CD8-positive, alpha-beta memory T cell (primary cell): ENCODE measurements at places on chromosomes 2 and 18. TPM values are rescaled to one million over a fixed set of nuclear protein-coding genes. Genes with fewer than 3 reads are reported as not detected.

- no peak for DNase-seq
Observed at GRCh38 chr2:198499539-198499938, 695.1 kb downstream of the PLCL1 start.

The ANKRD62 gene
- not detected for total RNA-seq

The UCN gene
- 1.7 TPM for total RNA-seq

- DNase-seq, result no peak
Observed at GRCh38 chr2:75353131-75353530, 153.8 kb upstream of the TACR1 start.

- no peak for DNase-seq
Observed at GRCh38 chr2:114201781-114202180, 240.7 kb upstream of the DPP10 start.

GRCh38 chr2:148971547-148971946 lies 67.0 kb upstream of the LYPD6B start:
- DNase-seq, result no peak

DNA sequence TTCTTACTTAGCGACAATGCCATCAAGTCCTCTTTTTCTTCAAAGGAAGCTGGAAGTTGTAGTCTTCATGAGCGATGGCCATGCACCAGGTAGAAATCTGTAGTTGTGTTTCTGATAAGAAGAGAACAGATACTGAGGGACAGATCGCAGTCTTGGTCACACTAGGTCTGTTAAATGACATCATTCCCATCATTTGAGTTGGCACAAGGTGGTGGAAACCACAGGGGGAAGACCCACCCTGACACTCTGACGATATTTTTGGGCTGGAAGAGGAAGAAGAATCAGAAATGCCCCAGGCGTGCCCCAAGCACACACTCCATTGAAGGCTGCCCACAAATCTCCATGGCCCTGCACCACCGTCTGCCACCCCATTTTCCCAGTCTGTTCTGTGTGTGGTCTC lies 89.0 kb upstream of the BOD1L2 start:
- DNase-seq, result no peak

DNA sequence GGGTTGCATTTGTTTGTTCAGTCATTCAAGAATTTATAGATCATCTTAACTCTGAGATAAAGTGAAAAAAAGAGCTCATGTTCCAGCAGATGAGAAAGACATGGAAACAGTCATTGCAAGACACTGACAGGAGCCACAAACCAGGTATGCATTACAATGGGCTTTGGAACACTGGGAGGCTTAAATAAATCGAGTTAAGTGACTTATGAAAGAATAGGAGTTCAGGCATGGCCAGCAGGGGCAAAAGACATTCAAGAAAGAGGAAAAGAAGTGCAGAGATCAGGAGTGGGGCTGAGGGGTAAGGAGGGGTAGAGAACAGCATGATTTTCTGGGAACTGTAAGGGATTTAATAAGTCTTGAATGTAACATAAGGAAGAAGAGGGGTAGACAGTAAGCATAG lies 121.2 kb upstream of the EPC2 start:
- no peak for DNase-seq

GRCh38 chr2:16319551-16320121 lies 346.0 kb downstream of the CYRIA start:
- no peak for DNase-seq

DNA sequence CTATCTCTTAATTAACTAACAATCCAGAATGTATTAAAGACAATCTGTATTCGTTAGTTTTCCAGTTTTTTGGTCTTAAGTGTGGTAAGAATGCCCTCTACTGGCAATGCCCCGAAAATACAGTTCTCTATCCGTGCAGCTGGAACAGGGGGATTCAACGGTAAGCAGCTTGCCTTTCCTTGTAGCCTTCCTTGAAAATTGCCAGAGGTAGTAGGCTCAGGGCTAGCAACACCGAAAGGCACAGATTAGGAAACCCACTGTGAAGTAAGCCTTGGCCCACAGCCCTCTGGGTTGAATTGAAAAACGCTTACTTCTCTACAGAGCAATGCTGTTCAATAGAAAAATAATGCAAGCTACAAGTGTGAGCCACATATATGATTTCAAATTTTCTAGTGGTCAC lies 17.1 kb upstream of the VPS4B start:
- peak; percentile 56 for DNase-seq

- no peak for DNase-seq
Observed at GRCh38 chr18:12027046-12027445, 45.7 kb downstream of the IMPA2 start.

DNA sequence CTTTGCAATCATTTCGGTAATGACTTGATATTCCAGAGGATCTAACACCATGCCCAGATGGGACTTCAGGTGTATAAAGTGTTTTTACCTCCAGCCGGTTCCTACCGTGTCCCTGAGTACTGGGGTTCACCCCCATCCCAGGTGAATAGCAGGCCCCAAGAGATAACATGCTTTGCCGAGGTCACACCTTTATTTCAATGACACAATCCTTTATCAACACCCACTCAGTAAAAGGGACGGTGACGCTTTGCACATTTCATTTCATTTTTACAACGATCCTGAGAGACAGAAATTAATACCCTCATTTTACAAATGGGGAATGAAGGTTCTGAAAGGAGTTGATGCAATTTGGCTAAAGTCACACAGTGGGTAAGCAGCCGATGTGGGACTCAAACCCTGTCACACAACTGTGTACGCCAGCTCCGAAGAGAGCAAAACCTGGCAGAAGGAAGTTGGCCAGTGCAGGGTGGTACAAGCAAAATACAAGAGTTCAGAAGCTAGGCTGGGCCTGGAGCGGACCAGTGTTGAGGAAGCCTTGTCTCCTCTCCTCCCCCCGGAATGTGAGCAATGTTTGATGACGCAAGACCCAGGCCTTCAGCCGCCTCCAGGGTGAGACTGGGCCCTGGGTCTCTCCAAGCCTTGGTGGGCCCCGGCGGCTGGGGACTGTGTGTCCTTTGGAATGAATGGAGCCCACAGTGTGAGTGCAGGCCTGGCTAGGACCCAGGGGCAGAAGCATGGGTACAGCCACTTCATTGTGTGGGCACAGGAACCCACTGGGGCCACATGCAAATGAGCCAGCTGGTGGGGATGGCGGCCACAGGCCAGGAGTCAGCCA lies 139.6 kb upstream of the MYCN start:
- DNase-seq, result no peak

- DNase-seq, result no peak
Observed at GRCh38 chr2:128750328-128751165, 431.9 kb upstream of the HS6ST1 start.

The SERPINB12 gene
- not detected for total RNA-seq

DNA sequence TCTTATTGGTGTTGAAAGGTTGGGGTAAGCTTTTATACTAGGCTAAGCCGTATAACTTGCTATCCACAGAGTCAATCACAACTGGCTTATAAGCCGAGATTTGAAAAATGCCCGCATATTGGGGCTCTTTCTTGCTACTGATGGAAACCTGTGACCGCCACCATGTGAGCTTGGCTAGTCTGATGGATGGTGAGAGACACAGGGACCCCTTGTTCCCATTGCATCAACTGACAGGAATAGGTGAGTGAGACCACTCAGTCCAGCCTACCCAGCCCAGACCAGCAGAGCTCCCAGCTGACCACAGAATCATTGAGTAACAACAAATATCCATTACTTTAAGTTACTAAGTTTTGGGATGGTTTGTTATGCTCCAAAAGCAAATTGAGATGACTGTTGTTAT lies 676.4 kb upstream of the HS6ST1 start:
- DNase-seq, result no peak

GRCh38 chr2:133885847-133886246 lies 317.6 kb upstream of the NCKAP5 start:
- DNase-seq, result no peak

The KIF1A gene
- 1.6 TPM for total RNA-seq

The TMEM169 gene
- 0.63 TPM for total RNA-seq

GRCh38 chr18:47585136-47585535 lies 333.7 kb upstream of the SKOR2 start:
- no peak for DNase-seq

The MSTN gene
- not detected for total RNA-seq

The RNF152 gene
- 0.13 TPM for total RNA-seq

DNA sequence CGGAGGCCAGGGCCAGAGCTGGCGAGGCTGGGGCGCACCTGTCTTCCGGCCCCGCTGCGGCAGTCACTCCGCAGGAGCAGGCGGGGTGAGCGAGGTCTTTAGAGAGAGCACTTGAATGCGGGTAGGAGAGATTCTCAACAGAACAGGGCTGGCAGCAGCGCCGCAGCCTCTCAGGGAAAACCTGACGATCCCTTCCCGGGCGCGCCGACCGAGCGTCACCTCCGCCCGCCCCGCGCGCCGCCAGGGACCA lies 526 bp downstream of the PRKRA start:
- DNase-seq, result no peak

DNA sequence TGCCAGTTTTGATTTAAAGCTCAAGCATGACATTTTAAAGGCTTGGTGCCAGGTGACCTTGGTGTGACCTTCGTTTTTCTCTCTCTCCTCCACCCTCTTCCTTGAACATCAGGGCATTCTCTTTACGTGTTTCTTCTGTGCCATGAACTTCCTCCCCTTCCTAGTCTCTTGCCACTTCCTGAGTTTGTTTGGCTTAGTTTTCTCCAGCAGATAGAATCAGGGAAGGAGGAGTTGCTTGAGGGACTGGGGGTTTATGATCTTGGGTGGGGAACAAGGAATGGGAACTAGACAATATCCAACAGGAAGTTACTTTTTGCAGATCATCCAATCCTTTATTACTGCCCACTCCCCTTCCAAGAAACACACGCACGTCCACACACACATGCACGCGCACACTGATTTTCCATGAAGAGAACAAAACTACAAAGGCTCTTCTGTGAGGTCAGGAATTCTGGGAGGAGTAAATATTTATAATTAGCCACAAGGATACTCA lies 210.6 kb upstream of the EPAS1 start:
- no peak for DNase-seq

The UGT1A10 gene
- total RNA-seq, result not detected

DNA sequence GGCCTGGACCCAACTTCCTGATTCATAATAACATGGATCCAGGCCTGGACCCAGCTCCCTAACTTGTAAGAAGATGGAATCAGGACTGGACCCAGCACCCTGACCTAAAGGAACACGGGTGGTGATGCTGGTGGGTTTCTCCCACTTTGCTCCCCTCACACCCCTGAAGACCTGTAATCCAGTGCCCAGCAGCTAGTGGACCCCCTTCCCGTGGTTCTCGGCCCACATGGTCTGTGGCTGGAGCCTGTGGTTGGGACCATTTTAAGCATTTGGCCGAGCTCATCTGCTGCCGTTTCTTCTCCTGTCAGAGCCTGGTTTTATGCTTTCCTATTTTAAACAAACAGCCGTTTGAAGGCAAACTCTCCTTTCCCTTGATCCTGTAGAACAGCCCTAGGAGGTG lies 232.8 kb downstream of the EIPR1 start:
- DNase-seq, result no peak

- DNase-seq, result no peak
Observed at GRCh38 chr2:47054036-47054555, 101.0 kb downstream of the STPG4 start.

GRCh38 chr2:157076526-157077161 lies 180.9 kb upstream of the GALNT5 start:
- DNase-seq, result no peak

DNA sequence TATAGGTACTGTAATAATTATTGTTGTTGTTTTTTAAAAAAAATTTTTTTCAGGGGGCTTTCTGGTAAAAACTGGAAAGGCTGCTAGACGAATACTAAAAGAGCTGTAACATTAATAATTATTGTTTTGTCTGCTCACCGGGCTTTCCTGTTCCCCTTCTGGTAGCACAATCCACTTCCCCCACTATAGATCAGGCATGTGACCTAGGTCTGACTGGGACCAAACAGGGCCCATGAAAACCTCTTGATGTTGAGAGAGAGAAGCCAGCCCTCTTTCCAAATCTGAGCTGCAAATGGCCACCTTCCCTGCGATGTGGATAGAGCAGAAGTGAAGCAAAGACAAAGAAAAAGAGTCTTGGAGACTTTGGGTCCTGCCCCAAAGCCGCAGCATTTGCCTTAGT lies 23.4 kb downstream of the SH2D6 start:
- no peak for DNase-seq

- DNase-seq, result no peak
Observed at GRCh38 chr2:128775914-128776285, 457.2 kb upstream of the HS6ST1 start.

DNA sequence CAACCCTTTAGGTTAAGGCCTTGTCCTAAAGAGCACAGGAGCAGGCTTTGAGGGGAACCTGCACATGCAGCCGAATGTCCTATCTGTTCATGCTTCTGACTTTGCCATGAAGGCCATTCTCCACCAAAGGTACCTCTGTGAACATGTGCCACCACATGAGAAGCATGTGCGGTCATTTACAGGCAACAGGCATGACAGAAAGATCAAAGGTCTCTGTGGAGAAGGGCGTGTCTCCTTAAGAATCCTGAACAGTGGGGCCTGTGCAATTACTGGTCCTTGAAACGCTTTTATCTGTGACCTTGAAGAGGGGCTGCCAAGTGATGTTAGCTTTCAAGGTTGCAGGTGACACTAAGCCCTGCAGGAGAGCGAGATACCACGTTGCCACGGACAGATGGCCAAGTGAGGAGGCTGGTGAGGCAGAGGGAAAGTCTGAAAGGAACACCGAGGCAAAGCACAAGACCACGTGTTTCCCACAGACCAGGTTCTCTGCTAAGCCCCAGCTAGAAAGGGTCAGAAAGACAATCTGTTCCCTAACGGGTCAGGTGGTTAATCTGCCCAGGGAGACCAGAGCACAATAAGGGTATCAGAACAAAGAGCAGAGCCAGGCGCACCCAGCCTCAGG lies 19.5 kb upstream of the POMC start:
- no peak for DNase-seq

The IL18RAP gene
- total RNA-seq, result 4.9 TPM

DNA sequence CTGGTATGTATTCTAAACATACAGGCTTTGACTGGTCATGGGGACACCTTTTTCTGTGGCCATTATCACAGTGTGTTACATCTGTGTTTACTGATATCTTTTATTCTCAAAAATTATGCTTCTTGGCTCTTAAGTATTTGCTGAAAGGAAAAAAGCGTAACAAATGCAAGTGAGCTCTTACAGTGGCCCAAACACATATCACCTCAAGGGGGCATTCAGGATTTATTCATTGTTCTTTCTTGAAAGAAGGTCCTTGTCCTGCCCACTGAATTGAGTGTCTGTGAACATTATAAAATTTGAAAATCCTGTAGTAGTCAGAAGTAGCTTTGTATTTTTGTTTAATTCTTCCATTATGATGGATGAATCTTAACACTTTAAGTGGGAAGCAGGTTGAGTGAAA lies 454.5 kb downstream of the XIRP2 start:
- DNase-seq, result no peak
